Lung (tissue), 17 donors: ENCODE measurements at places on chromosomes 12 and 14. TPM values are rescaled to one million over a fixed set of nuclear protein-coding genes. Genes with fewer than 3 reads are reported as not detected.

BDKRB2 gene
- total RNA-seq = 2.6 TPM

AHNAK2 gene
- total RNA-seq = 8.1 TPM

KRT77 gene
- total RNA-seq = not detected

IRF2BPL gene
- total RNA-seq = 52.4 TPM

EML5 gene
- 2.1 TPM for total RNA-seq

ANO2 gene
- total RNA-seq = 11.3 TPM

DNA sequence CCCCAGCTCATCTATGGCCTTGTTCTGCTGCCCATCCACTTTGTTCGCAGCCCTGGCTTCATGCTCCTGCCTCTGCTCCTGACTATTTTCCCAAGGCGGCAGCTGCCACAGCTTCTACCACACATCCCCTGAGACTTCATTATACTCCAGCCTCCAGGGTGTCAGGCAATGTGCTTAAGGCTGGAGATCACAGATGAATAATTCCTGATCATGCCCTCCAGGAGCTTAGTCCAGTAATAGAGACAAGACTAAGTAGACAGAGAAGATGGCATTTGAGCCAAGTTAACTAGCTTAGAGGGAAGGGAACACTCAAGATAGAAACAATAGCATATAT lies 7.1 kb downstream of the TAPBPL start:
- DNase-seq = no peak

GRCh38 chr14:101590616-101591015 lies 29.3 kb downstream of the DIO3 start:
- no peak for DNase-seq

- DNase-seq = no peak
Observed at GRCh38 chr14:86961106-86961716, 1031.8 kb downstream of the GALC start.

- peak; percentile 19 for DNase-seq
Observed at GRCh38 chr12:96719660-96720362, 187.2 kb upstream of the NEDD1 start.

DNA sequence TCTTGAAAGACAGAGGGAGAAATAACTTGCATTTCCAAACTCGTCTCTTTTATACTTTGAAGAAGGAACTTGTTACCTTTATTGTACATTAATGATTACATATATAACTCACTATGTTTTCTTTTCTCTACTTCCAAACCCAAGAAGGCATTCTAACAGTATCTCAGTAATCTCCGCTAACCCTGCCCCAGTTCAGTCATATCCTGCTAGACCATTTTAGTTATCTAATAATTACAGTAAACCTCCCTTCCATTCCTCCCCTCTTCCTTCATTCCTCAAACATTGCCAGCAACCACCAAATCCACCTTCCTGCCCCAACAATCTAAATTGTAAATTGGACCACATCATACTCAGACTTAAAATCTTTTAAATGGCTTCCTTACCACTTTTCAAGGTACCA lies 30.6 kb downstream of the STK38L start:
- DNase-seq = no peak

DNA sequence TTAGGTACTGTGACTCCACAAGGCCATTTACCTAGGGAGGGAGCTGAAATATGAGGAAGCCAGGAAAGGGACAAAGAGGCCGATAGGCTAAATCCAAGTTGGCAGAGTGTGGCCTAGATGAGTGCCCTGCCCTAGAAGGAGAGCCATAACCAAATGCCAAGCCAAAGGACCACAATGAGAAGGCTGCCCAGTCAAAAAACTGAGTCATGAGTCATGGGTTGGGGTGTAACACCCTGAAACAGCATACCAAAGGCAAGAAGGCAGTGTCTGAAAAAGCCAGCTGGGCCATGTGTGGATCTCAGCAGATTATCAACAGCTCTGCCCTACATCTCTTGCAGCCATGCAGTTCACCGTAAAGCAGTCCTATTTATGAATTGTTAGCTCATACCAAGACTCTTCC lies 171.7 kb downstream of the PHLDA1 start:
- DNase-seq = no peak

DNA sequence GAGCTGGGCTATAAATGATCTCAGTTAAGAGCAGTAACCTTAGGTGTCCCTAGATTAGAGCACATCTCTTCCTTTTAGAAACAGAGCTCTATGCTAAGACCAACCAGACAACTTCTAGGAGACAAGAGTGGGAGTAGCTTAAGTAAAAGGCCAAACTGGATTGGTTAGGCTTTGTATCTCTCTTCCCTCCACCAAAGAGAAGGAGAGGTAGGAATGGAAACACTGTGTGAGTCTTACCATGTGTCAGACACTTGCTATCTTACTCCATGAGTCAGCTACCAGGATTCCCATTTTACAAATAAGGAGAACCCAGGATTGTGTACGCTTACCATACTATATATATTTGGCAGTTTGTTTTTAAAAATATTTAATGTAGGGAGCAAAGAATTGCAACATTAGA lies 122.9 kb downstream of the PAX9 start:
- DNase-seq = no peak

DNA sequence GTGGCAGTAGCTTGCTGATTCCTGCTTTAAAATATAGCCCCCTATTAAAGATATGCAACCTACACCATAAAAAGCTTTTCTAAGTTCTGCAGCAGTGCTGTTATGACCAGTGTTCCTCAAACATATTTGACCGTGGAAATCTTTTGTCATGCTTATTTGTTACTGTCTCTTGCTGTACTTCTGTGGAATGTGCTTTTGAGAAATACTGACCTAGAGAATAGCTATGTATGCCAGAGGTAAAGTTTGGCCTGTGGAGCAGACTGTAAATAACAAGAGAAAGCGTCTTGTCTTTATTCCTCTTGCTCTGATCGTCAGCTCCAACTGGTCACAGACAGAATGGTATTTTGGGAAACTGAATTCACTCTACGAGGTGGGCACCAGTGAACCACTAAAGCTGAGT lies 239.0 kb downstream of the FBXL14 start:
- DNase-seq = no peak

GRCh38 chr14:72822946-72823611 lies 70.8 kb downstream of the DPF3 start:
- DNase-seq = peak; percentile 47

- no peak for DNase-seq
Observed at GRCh38 chr12:51667269-51667668, 76.2 kb downstream of the SCN8A start.

- no peak for DNase-seq
Observed at GRCh38 chr14:69459122-69459521, 25.4 kb upstream of the PLEKHD1 start.

DNA sequence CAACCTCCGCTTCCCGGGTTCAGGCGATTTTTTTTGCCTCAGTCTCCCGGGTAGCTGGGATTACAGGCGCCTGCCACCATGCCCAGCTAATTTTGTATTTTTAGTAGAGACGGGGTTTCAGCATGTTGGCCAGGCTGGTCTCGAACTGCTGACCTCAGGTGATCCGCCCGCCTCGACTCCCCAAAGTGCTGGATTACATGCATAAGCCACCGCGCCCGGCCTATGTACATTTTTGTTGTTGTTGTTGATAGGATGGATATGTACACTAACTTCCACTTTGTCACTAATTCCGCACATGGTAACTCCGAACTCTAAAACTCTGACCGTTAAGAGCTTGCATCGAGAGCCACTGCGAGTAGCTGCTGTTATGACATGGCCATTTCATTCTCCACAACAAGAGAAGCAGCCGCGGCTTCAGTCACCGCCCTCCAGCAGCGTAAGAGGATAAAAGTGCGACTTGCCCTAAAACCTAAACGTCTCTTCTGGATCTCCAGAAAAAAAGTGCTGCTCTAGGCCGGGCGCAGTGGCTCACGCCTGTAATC lies 742 bp upstream of the MARS1 start:
- DNase-seq = peak; percentile 12

DNA sequence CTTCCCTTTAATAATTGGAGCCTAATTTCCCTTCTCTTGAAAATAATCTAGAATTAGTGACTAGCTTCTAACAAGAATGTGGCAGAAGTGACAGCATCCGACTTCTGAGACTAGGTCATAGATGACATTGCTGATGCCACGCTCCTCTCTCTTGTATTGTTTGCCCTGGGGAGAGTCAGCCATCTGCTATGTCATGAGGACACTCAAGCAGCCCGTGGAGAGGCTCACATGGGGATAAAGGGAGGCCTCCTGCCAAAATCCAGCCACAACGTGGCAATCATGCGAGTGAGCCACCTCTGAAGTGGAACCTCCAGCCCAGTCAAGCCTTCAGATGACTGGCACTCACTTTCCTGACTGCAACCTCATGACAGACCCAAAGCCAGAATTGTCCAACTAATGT lies 54.2 kb upstream of the LRRK2 start:
- DNase-seq = no peak

GRCh38 chr12:101799774-101800173 lies 31.0 kb downstream of the GNPTAB start:
- DNase-seq = no peak

DNA sequence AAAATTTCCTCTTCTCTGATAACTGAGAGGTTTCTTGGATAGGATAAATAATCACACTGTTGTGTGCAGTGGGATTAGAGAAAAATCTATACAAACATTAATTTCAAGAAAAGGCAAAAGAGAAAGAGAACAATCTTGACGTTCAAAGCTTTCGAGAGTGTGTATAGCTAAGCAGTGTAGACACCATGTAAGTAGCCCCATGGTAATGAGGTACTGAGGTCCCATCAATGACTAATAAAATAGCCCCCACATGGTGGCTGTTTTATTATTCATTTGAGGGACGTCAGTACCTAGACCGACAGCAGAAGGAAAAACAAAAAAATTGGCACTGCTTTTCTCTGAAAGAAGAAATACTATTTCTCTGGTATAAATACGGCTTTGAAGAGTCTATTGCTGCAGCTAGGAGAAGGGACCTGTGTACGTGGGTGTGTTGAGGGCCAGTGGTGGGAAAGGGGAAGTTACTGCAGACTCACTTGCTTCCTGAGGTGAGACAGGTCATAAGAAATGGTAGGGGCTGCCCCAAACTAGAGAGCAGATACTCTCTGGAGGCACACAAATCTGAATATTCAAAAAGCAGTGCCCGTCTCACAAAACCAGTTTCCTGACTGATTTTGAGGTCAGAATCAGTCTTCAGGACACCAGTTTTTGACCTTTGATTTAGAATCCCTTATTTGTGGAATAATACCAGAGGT lies 339.8 kb downstream of the EMP1 start:
- no peak for DNase-seq

GRCh38 chr14:20418501-20418909 lies 5.2 kb upstream of the TEP1 start:
- DNase-seq = no peak

GRCh38 chr12:122743895-122744525 lies 8.6 kb upstream of the DENR start:
- no peak for DNase-seq

DNA sequence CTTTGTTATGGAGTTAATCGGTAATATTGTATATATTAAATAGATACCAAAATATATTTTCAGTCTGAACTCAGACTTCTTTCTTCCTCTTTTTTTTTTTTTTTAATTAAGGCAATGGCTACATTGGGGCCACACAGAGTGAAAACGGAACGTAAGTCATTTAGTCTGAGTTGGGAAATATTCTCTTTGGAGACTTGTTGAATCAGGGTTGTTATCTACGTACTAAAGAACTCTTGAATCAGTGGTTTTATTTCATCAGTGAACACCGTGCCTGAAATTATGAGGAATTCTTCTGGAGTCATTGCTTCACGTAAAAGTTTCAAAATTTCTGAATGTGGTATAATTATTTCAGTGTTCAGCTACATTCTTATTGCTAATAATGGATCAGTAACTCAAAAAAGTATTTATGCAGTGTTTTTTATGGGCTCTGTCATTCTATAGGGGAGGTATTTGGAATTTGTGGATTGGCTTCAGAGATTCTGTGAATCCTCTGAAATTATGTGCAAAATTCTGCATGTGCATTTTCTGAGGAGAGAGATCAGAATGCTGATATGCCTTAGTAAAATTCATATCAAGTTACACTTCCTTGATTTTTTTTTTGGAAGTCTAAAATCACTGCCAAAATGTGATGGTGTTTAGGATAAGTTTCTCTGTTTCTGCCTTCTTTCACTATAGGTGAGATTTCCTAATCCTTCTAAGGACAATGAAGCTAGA lies 39.6 kb downstream of the BRMS1L start:
- peak; percentile 8 for DNase-seq

GRCh38 chr12:87047691-87048090 lies 791.5 kb upstream of the MGAT4C start:
- DNase-seq = no peak

GRCh38 chr14:67852926-67853604 lies 33.5 kb downstream of the RAD51B start:
- no peak for DNase-seq

- peak; percentile 40 for DNase-seq
Observed at GRCh38 chr12:93247313-93247991, 130.3 kb upstream of the NUDT4 start.

- no peak for DNase-seq
Observed at GRCh38 chr14:66206554-66206953, 279.6 kb upstream of the CCDC196 start.

DNA sequence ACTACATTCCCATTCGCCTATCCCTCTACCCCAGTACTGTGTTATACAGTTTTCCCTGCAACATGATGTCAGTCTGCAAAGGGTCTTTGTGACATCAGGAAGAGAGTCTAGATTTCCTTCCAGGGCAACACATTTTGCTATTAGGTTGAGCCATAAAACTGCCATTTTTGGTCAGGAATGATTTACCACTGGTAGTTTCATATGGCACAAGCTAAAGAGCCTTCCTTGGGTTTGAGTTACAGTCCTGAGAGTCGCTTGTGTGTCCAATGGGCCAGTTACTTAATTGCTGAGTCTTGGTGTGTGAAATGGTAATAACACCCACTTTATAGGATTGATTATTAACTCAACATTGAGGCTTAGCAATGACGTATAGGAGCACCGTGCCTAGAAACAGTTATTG lies 22.6 kb upstream of the AMIGO2 start:
- DNase-seq = no peak

GRCh38 chr14:64628940-64629408 lies 75.2 kb upstream of the PLEKHG3 start:
- peak; percentile 49 for DNase-seq

DNA sequence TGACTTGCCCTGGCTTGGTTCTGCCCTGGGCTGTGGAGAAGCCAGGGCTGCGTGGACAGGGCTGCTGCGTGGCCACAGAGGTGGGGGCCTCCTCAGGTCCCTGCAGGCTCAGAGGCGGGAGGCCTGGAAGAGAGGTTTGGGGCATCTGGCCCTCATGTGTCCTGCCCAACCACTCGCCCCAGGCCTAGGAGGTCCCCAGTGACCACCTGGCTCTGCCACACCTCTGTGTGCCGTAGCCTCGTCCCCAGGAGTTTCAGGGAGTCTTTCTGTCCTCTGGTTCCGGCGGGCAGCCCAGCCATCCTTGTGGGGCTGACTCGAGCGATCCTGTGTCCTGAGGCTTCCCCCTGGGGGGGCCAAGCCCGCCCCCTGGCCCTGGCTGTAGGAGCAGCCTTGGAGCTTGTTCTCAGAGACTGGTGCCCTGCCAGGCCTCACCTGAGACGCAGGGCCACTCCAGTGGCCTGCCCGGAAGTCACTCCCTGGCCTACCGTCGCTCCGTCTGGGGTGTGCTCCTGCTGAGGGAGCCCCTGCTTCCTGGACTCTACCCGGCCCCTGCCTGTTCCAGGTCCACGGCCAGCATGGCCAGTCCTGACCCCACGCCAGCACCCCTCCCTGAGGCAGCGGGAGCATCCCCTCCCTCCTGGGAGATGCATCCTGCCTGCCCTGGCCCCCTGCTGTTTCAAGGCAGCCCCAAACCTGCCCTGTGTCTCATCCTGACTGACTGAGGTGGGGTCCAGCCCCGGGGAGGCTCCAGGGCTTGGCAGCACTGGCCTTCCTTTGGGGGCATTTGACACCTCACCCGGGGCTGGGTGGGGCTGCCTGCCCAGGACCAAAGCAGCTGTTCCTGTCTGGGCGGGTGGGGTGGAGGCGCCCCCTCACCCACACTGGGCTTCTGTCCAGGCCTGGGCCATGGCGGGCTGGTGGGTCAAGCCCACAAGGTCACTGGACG lies 13.9 kb downstream of the ASPG start:
- peak; percentile 9 for DNase-seq
